Neuronal stem cell (in vitro differentiated cells): ENCODE measurements at places on chromosomes 7 and 10.

DNA sequence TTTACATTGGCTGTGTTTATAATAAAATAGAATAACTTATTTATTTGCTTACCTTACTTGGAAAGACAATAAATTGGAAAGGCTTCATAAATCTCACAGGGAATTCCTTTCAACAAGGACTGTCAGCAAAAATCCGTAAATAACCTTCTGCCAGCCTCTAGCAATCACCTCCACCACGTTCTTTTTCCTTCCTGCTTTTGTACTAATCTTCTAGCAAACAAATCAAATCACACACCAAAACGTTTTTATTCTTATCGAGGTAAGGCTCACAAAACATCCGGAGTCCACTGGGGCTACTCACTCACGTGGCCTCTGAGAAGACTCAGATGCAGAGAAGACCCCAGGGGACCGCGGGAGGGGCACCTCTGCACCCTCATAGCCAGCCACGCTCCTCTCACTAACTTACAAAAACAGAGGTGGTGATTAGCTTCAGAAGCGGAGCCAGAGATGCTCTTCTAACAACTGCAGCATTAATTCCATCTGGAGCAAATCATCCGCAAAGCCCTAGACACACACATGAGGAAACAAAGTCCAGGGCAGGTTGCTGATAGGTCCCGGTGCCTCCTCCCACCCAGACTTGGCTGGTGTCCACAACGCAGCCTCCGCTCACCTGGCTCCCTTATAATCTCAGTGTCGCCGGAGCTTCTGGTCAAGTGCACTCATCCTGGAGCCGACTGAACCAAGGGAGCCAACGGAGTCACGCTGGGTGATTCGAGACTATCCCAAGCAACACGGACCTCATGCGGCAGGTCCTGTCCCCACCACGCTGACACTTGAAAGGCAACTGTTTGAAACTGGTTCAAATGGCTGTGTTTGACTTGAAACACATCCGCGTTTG lies 22.5 kb downstream of the CTBP2 start:
- DNase-seq, result no peak

GRCh38 chr10:24382979-24383663 lies 174.2 kb downstream of the KIAA1217 start:
- no peak for DNase-seq

DNA sequence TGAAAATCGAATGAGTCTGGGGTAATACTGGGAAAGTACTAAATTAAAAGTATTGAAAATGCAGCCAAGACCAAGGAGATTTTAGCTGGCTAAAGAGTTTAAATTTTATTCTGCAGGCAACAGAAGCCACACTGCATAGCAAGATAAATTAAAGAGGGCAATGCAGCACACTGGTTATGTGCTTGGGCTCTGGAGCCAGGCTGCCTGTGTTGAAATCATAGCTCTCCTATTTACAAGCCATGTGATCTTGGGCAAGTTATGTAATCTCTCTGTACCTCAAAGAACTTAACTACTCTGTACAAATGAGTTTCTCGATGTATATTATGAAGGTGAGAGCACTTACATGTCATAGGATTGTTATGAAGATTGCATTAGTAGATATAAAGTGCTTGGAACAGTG lies 9.9 kb downstream of the SLC25A13 start:
- no peak for DNase-seq

- no peak for DNase-seq
Observed at GRCh38 chr7:71133232-71133622, 1.3 kb downstream of the GALNT17 start.

GRCh38 chr10:21926358-21926925 lies 77.1 kb downstream of the DNAJC1 start:
- DNase-seq, result no peak

- DNase-seq, result no peak
Observed at GRCh38 chr10:34286136-34286739, 528.9 kb downstream of the PARD3 start.

DNA sequence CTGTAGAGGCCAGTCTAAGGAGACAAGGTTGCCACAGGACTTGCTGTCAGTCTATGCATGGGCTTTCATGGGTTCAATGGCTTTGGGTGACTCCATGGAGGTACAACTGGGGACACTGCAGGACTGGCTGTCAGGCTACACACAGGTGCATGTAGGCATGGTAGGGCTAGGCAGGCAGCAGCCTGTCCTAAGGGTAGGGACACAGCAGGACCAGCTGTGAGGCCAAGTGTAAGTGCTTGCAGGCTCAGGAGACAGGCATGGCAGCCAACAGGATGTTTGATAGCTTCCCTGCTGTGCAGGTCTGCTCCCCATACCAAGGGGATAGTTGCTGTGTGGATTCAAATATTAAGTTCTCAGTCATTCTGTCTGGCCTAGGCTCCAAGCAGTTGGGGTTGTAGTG lies 181.0 kb upstream of the NPY start:
- no peak for DNase-seq

GRCh38 chr10:6194311-6194710 lies 8.4 kb upstream of the PFKFB3 start:
- no peak for DNase-seq
